Hematopoietic multipotent progenitor cell treated with erythropoietin and hydrocortisone succinate and interleukin-3 and kit ligand, for 8 days (in vitro differentiated cells): ENCODE measurements at places on chromosomes 4 and X.

- DNase-seq, result no peak
These were observed 373.7 kb downstream of the AR start for GRCh38 chrX:67917421-67918010.

DNA sequence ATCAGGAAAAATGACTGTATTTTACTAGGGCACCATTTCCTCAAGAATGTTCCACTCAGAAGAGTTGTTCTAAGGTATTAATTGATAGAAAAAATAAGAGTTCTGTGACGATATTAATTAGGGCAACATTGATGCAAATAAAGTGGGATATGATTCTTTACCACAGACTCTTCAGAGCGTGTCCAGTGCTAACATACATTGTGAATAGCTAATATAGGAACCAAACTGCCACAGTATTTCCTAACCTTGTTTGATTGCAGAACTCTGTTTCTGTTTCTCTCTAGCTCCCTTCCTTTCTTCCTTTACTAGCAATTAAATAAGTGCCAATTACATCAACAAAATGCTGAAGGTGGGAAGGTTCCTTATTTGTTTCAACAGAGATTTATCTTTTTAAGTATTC, 154.1 kb upstream of the CPEB2 start:
- DNase-seq, result no peak

- no peak for DNase-seq
These were observed 72.9 kb upstream of the STIM2 start for GRCh38 chr4:26787461-26788340.

DNA sequence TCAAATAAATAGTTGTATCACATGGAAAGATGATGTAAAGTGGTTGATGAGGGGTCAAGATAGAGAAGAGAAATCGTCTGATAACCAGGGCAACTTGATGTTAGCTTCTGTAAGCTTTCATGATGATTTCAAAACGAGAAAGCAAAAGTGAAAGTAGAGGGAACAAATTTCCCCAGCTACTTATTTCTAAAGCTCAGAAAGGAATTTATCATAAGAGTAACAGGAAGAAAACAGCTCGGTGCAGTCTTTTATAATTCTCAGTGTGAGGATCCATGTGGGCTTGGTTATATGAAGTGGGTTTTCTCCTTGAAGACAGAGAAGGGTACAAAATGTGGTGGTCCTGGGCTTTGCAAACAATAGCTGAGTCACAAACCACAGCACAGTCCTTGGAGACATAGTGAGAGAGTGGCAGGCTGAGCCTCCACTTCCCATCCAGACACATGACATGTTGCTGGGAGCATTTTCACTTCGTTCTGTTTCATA, 32.1 kb upstream of the GLRA2 start:
- no peak for DNase-seq

- no peak for DNase-seq
These were observed 50.0 kb downstream of the CYTL1 start for GRCh38 chr4:4969298-4969697.

DNA sequence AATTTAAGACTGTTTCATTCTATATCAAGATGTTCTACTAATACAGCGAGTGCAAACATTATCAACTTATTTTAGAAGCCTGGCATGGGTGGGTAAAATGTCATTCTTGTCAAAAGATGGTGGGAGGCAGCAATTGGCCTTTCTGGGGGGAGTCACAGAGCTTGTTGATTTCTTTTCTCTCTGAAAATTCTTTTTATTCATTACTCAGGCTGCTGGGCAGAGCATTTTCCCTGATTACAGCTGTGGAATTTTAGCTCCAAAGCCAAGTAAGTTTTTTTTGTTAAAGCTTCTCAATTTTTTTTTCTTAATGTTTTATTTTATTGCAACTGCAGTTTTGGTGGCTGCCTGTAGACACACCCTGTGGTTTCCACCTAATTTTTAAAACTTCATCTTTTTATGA, 50.4 kb downstream of the GPC4 start:
- no peak for DNase-seq

GRCh38 chr4:2663275-2663674, 92.9 kb downstream of the TNIP2 start:
- no peak for DNase-seq

DNA sequence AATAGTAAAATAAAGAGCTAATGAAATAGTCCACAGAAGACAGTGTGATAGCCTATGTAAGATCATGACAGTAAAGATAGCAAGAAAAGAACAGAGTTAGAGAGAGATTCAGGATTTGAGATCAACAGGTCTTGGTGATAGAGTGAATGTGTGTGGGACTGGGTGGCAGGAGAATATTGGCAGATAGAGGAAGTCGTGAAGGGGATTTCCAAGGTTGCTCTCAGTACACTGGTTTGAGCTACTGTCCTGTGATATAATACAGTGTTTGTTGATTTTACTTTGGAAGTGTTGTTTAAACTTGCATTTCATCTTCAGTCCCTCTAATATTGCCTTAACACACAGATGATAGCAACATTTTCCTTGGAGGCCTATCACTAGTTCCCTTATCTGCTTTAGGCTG, 44.1 kb downstream of the DTHD1 start:
- DNase-seq, result no peak

GRCh38 chr4:91427171-91427570, 876.6 kb upstream of the GRID2 start:
- DNase-seq, result no peak

GRCh38 chr4:150297861-150298474, 219.7 kb downstream of the DCLK2 start:
- DNase-seq, result peak; percentile 70

- no peak for DNase-seq
These were observed 31.5 kb downstream of the SLC9A7 start for GRCh38 chrX:46727441-46727840.

DNA sequence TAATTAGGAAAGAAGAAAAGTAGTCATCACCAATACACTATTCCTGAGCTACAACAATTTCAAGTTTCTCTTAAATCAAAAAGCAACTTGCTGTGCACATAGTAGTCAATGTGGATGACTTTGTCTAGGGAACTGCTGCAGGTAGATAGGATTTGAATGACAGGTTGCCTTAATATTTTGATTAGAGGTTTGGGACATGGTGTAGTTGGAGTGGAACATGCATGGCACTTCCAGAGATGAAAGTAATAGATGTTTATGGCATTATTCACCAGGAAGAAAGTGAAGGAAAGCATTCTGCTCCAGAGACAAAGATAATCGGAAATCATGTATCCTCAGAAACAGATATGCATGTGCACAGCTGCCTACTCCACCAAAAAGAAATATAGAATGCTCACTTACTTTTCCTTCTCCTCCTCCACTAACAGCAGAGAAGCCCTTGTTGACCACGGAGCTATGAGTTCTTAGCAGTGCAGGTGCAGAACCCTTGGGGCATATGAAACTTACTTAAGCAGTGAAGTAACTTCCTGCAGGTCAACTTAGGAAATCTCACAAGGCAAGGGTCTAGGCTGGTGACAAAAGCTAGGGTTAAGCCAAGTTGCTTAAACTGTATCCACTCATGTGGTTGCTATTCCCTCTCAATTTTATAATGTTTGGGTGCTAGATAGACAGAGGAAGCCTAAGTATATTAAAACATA, 390.8 kb downstream of the HNRNPD start:
- no peak for DNase-seq

- no peak for DNase-seq
These were observed 21.3 kb downstream of the ARHGAP24 start for GRCh38 chr4:85496126-85496849.

DNA sequence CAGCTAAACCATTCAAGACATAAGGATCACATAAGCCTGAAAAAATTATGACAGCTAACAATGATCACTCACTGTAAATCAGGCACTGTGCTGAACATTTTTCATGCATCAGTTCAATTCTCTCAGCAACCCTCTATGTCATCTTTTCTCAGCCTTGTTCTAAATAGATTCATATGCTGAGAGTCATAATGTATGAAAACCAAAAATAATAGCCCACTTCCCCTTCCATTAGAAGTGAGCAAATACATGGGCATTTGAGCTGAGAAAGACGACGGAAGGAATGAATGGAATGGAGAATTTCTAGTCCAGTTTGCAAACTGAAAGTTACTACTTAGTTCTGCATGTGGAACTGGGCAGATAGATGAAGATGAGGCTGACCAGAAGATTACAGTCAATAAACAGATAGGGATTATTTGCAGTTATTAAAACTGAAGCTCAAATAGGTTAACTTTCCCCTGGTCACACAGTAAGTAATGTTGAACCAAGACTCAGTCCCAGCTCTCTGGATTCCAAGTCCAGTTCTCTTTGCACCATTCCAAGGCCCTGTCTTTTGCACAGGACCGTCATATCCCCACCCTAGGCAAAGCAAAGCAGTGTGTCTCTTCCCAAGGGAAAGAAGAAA, 1.6 kb upstream of the SH3RF1 start:
- DNase-seq, result no peak

- peak; percentile 5 for DNase-seq
These were observed 1.5 kb downstream of the USP38 start for GRCh38 chr4:143186212-143186611.

GRCh38 chr4:29540439-29541102, 1179.6 kb upstream of the PCDH7 start:
- DNase-seq, result no peak

GRCh38 chr4:16205298-16206164, 20.7 kb downstream of the TAPT1 start:
- peak; percentile 46 for DNase-seq

DNA sequence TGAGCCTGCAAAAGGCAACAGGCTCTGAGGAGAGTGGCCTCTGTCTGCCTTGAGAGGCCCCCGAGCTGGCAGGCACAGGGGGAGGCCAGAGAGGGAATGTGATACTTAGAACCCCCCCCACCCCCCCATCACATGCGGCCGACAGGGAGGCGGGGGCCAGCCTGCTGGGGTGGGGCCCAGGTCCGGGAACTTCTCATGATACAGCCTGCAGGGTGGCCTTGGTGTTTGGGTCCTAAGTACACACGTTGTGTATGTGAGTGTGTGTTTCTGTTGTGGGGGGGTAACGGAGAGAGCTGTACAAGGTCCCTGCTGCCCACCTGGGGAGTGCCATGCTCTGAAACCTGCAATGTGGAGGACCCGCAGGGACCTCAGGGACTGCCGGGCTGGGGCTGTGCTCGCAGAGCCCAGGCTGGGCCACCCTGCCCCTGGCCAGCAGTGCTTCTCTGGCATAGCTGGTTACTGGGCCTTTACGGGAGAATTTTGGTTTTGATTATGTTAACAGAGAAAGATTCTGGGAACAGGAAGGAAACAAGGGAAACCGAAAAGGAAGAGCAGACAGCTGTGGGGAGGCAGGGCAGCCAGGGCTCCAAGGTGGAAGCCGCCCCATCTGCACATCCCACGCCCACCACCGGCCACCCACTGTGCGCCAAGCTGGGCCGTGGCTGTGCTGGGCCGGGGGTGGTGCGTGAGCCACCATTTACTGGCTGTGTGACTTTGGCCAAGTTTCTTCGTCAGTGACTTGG, 19.9 kb downstream of the SH3BP2 start:
- DNase-seq, result no peak

GRCh38 chrX:18873189-18873791, 110.6 kb downstream of the PHKA2 start:
- no peak for DNase-seq

DNA sequence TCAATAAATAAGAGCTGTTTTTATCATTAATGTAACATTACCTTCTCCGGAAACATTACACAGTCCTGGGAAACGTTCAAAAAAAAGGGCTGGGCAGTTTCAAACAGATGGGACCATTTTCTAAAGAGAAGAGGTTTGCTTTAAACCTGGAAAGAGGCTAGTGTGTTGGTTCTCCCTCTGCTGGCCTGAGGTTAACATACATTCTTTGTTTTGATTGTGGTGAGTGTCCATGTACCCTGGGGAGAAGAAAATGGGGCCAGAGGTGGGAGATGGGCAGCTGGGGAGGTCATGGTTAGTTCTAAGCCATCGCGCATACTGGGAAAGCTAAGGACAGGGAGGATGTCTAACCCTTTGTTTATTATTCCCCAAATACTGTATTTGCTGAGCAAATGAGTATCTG, 194.7 kb downstream of the CPEB2 start:
- peak; percentile 4 for DNase-seq

DNA sequence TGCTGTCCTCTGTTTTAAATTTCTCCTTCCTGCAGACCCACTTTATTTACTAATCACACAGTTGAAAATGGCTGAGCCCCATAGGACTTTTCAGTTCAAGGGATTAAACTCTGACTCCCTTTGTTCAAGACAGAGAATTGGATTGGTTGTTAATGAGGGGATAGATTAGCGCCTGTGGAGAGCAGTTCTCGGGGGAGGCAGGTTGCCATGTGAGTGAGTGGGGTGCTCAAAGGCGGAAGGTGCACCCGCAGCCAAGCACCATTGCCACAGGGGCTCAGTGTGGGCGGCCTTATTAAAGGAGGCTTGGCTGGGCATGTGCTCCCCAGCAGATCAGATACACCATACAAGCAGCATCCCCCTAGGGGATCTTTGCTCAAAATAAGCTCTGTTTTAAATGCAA, 7.9 kb upstream of the CBR4 start:
- DNase-seq, result no peak

- DNase-seq, result no peak
These were observed 314.9 kb upstream of the GRIA3 start for GRCh38 chrX:122869171-122869570.
